Stimulated activated CD4-positive, alpha-beta T cell treated with anti-CD3 and anti-CD28 coated beads, Interleukin-1b, Interleukin-23, amount 100 ng/mL, for 4 hours (primary cell): ENCODE measurements at places on chromosomes 12 and 14.

DNA sequence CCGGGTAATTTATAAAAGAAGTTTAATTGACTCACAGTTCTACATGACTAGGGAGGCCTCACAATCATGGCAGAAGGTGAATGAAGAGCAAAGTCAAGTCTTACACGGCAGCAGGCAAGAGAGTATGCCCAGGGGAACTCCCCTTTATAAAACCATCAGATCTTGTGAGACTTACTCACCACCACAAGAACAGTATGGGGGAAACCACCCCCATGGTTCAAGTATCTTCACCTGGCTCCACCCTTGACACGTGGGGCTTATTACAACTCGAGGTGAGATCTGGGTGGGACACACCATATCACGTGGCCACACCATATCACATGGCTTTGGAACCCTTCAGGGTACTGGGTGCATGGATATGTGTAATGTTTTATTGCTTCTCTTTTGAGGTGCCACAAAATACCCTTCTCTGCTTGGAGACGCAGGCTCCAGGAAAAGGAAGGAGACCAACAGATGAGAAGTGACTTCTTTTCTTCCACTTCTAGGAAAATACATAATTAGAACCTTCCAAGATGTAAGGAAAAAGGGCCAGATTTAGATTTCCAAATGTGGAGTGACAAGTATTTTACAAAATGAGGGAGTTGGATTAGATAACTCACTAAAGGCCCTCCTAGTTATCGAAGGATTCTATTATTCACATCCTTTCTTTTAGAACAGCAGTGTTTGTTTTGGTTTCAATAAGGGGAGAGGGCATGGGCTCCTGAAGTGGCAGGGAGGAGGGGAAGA lies 33.1 kb upstream of the ETFBKMT start:
- no peak for DNase-seq

DNA sequence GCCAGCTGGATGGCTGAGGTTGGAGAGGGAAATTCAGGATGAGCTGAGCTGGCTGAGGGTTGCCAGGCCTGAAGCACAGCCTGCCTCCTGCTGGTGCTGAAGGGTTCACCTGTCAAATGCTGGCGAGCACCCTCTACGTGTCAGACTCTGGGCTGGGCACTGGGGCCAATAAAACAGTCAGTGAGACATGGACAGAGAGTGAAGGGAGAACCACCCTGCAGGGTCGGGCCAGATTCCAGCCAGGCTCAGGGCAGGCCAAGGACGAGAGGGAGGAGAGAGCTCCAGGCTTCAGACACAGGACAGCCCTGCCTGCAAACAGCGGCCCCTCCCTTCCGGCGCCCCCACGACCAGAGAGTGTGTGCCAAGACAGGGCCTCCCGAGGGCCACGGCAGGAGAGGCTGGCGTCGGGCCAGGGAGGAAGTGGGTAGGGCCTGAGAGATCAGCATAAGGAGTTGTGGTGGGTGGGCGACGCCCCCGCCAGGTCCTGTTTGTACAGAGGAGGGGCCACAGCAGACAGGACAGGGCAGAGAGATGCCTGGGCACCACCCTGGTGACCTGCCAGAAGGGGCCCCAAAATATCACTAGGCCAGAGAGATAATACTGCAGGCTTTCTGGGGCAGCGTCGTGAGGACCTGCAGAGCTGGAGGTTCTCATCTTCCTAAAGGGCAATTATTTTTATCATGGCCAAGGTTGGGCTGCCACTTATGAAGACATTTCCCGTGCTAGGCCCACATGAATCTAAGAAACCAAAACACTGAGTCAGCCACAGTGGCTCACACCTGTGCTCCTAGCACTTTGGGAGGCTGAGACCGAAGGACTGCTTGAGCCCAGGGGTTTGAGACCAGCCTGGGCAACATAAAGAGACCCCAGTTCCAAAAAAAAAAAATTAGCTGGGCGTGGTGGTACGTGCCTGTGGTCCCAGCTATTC lies 73.1 kb upstream of the GPR68 start:
- peak; percentile 53 for DNase-seq

DNA sequence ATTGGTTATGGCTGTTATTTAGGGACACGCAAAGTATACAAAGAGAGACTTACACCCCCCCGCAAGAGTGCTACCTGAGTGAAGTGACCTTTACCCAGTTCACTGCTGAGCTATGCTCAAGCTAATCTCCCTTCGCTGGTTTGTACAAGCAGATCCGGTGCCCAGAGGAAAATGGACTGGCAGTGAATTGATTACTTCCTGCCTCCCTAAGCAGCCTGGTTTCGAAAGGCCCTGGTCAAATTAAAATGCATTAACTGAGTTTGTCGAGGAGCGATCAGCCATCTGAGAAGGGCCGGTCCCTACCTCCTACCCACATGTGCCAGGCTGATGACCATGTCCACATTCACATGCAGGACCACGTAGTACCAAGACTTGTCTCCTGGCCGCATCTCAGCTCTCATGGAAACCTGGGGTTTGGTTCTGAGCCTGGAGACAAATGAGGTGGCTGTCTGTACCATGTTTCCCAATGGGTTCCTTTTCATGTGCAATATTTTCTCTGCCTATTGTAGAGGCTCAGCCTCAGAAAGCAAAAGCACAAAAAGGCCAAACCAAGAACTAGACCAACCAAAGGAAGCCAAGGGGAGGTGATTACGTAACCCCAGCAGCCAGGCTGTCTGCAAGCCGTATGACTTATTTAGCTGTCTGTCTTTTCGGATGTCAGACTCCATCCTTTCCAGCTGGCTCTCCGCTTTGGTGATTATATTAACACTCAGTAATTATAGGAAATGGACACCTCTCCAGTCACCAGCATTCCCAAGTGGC lies 284.7 kb upstream of the PWP1 start:
- DNase-seq: no peak

DNA sequence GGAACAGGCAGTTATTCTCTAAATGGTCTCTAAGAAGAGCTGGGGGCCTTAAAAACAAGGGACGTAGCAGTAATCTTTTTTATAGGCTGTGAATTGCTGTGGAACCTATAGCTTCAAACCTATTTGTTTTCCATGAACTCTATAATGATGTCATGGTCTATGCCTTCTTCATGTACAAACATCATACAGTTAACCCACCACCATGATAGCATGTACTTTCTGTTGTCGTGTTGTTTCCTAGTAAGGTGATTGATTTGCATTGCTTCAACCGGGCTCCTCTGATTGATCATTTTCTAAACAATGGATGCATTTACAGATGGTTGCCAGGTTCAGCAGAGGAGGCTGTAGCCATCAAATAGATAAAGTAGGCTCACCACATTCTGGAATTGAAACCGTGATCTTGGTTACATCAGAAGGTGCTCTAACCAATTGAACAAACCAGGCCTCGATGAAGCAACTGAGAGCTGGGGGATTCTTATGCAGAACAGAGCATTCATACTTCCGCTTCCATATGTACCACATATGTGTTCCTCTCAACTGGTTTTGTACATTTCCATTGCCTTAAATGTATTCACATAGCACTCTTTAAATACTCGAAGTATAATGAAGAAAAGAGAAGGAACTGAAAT lies 25.6 kb upstream of the PCNX1 start:
- no peak for DNase-seq

DNA sequence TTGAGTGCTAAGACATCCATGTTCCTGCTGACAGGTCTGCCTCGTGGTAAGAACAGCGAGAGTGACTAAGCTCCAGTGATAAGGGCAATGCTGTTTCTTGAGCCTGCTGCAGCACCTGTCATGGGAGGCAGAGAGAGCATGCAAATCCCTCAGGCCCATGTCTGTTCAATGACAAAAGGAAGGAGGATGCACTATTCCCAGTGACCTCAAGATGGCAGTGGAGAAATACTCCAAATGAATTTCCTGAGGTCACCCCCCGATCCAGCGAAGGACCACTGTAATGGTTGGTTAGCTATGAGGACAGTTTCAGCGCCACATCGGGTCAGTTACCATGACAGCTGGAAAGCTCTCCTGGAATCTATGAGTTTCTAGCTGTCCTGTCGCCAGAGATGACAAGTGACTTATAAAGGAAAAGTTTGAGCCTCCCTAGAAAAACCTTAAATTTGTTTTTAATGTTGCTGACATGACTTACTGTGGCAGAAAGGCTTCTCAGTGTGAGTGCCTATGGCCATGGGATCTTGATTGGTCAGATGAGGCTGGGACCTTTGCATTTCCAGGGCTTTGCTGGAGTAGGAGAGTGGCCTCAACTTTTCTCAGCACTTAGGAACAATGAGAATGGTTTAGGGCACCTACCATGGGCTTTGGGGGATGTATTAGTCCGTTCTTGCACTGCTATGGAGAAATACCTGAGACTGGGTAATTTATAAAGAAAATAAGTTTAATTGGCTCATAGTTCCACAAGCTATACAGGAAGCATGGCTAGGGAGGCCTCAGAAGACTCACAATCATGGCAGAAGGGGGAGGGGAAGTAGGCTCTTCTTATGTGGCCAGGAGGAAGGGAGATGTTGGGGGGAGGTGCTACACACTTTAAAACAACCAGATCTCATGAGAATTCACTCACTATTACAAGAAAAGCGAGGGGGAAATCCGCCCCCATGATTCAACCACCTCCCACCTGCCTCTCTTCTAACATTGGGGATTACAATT lies 88.0 kb upstream of the TMEM260 start:
- no peak for DNase-seq

- DNase-seq: no peak
Measured at GRCh38 chr12:69998011-69998410, 173.0 kb downstream of the MYRFL start.

DNA sequence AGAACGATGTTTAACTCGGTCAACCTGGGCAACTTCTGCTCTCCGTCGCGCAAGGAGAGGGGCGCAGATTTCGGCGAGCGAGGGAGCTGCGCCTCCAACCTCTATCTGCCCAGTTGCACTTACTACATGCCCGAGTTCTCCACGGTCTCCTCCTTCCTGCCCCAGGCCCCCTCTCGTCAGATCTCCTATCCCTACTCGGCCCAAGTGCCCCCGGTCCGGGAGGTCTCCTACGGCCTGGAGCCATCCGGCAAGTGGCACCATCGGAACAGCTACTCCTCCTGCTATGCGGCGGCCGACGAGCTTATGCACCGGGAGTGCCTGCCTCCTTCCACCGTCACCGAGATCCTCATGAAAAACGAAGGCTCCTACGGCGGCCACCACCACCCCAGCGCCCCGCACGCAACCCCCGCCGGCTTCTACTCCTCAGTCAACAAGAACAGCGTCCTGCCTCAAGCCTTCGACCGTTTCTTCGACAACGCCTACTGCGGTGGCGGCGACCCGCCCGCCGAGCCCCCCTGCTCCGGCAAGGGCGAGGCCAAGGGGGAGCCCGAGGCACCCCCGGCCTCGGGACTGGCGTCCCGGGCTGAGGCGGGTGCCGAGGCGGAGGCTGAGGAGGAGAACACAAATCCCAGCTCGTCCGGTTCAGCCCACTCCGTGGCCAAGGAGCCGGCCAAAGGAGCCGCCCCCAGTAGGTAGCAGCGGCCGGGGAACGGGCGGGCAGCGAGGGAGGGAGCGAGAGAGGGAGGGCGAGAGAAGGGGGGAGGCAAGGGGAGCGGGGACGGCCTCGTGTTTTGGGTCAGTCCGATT lies 513 bp downstream of the HOXC11 start:
- no peak for DNase-seq

- DNase-seq: peak; percentile 21
Measured at GRCh38 chr14:63650256-63650952, 8.7 kb upstream of the WDR89 start.

DNA sequence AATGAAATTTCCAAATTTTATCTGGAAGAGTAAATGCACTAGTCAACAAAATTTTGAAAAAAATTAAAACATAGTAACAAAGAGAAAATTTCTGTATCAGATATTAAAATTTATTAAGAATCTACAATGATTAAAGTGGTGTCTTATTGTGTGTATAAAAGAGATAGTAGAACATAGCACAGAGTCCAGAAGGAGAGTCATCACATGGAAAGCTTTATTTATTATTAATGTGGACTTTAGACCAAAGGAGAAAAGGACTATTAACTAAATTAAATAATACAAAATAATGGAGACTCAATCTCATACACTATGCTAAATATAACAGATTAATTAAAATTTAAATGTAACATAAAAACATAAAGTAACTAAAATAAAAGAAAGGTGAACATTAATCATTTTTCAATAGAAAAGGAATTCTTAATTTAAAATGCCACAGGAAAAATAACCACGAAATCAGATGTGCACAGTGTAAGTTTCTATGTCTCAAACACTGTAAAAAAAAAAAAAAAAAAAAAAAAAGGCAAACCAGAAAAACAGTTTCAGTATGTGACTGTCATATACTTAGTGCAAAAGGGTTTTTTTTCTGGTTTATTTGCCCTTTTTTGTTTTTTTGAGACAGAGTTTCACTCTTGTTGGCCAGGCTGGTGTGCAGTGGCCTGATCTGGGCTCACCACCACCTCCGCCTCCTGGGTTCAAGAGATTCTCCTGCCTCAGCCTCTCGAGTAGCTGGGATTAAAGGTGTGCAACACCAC lies 95.4 kb downstream of the MYF5 start:
- DNase-seq: no peak

DNA sequence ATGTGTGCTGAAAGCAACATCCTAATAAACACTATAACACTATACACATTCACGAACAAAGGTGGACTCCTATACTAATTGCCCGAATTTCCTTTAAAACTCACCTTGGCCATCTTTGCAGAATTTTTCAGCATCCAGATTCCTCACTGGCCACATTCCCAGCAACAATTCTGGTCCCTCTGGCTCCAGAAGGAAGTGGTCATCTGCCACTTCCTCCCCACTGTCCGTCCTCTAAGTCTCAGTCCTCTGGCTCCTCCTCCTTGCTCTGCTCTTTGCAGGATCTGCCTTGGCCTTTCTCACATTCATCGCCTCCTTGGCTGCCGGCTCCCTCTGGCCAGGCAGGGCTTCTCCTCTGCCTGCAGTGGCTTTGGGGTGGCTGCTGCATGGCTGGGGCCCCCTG lies 426.0 kb downstream of the FUT8 start:
- no peak for DNase-seq

GRCh38 chr12:31478425-31478824 lies 112.5 kb downstream of the DENND5B start:
- DNase-seq: no peak

DNA sequence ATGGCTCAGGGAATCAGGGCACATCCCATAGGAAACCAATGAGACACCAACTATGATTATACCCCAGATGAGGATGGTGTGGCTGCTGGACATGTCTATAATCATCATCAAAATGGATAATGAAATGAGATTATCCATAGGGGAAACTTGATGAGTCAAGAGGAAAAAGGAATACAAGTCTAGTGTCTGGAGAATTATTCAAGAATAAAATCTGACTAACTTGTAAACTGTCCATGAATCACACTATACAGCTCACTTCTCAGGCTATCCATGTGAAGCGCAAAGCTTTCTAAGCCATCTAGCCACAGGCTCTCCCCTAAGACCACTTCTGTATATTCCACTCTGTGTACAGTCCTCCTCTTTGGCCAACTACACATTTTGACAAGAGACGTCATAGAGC lies 52.5 kb downstream of the DUSP16 start:
- DNase-seq: no peak
